ENCODE measurements at places on chromosomes 12 and 14.

GRCh38 chr14:20503898-20504297 lies 1.4 kb upstream of the RNASE10 start:
- no peak for DNase-seq

DNA sequence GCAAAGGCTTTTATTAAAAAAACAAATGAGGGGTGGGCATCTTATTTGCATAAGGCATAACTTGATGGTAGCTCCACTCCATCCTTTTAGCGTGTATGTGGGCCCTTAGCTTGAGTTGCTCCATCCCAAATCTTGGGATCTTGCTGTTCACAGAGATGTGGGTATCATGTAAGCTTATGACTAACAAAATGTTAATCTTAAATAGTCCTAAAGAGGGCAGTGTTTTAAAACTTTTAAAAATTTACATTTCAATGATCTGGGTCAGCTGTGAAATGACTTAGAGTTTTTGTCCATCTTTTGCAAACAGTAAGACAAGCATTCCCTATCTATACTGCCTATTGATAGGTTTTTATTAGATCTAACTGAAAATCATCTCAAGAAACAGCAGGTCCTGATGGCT lies 86.0 kb downstream of the SLCO1A2 start:
- DNase-seq = no peak

DNA sequence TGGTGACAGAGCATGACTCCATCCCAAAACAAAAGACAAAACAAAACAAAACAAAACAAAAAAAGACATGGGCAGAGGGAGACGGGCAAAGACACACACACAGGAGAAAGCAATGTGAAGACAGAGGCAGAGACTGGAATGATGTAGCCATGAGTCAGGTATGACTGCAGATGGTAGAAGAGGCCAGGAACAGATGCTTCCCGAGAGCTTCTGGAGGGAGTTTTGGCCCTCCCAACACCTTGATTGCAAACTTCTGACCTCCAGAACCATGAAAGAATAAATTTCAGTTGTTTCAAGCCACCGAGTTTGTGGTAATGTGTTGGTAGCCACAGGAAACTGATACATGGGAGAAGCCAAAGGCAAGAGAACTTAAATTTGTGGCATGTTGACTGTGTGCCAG lies 27.1 kb downstream of the VWF start:
- DNase-seq = no peak

- no peak for DNase-seq
These were observed 74.7 kb downstream of the DBX2 start for GRCh38 chr12:44976246-44976645.

DNA sequence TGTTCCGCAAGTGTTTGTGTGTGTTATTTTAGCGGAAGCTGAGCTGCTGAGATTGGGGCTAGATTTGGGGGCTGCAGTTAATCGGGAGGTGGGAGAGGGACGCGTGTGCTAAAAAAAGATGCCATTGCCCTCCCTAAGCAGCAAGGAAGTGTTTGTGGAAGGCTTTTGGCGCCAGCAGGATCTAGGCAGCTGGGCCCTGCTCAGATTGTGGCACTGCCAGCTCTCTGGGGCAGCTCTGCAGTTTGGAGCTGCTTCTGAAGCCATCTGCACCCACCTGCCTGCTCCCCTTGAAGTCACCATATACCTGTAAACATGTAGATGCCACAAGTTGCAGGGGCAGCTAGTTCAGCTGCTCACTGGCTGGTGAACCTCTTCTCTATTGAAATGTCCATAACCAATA lies 28.8 kb downstream of the TPCN1 start:
- no peak for DNase-seq

GRCh38 chr12:96698965-96699364 lies 208.1 kb upstream of the NEDD1 start:
- no peak for DNase-seq

DNA sequence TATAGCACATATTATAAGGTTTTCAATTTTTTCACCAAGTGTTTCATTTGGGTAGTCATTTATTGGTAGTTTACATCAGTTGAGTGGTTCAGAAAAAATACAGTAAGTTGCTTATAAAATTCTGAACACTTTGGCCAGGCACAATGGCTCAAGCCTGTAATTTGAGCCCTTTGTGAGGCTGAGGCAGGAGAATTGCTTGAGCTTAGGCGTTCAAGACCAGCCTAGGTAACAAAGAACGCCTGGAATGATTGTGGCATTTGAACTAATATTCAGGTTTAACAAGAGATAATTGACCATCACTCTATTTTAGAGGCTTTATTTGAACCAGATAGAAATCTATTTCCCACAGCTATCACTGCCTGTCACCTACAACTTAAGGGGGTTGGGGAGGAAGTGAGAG lies 22.7 kb downstream of the HIF1A start:
- DNase-seq = no peak

- DNase-seq = no peak
These were observed 17.4 kb downstream of the FOXN3 start for GRCh38 chr14:89399594-89400068.

DNA sequence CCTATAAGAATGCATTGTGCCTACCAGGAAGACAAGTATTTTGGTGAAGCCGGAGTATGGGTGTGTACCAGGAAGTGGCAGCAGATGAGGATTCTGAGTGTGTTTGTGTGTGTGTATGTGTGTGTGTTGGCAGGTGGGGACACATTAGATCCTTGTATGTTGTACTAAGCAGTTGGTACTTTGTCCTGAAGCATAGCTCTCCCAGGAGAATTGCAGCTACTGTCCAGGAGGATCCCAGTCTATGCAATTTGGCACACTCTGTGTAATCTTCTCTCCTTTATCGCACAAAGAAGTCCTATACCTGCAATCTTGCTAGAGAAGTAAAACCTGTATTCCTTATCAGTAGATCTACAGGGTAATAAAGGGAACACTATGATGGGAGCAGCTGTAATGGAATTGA lies 276.5 kb downstream of the PAWR start:
- no peak for DNase-seq

DNA sequence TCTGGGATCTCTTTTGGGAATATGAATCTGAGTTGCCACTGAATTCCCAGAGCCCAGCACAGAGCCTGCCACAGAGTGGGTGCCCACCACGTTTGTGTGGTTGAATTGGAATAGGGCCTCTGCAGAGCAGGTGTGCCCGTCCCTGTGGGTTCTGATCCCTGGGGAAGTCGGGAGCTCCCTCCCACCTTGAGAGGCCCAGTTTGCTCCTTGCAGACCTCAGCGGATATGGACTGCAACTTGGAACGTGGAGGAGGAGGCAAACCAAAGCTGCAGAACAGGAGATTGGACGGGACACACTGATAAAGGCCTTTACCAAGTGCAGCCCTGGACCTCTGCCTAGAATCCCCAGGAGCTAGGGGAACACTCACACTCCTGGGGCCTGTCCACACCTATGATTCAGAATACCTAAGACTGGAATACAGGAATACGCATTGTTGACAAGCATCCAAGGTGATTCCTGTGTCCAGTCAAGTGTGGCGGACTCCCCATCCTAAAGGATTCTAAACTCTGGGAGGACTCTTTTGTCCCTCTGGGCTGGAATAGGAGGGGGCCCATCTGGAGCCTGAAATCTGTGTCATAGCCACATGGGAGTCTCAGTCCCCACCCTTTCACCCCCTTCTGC lies 2.4 kb downstream of the KRT76 start:
- DNase-seq = no peak

GRCh38 chr14:95282354-95282985 lies 37.2 kb downstream of the CLMN start:
- no peak for DNase-seq

DNA sequence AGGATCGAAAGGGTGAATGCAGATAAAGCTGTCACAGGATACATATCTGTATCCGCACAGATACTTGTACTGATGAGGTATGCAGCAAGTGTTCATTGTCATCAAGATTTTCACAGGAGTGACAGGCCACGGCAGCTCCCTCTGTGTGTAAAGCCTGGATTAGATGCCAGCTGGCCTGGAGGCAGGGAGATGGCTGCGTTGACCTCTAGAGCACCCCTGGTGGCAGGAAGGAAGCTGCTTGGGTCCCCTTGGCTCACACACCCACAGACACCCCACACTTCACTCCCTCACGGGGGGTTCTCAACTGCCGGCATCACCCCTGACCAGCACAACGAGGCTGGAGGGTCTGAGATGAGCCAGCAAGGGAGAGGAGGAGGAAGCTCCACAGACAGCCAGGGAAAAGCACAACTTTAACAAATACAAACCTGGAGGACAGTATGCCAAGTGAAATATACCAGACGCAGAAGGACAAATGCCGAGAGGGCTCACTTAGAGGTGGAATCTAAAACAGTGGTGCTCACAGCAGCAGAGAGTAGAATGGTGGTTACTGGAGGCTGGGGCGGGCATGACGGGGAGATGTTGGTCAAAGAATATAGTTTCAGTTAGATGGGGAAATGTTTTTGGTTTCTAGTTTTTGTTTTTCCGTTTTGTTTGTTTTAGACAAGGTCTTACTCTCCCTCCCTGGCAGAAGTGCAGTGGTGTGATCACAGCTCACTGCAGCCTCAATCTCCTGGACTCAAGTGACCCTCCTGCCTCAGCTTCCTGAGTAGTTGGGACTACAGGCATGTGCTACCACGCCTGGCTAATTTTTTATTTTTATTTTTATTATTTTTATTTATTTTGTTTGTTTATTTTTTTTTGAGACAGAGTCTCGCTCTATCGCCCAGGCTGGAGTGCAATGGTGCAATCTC lies 45.7 kb downstream of the TEAD4 start:
- no peak for DNase-seq

GRCh38 chr12:115468087-115468510 lies 784.1 kb upstream of the TBX3 start:
- DNase-seq = no peak

- DNase-seq = no peak
These were observed 43.7 kb upstream of the CNTN1 start for GRCh38 chr12:40648519-40648918.

DNA sequence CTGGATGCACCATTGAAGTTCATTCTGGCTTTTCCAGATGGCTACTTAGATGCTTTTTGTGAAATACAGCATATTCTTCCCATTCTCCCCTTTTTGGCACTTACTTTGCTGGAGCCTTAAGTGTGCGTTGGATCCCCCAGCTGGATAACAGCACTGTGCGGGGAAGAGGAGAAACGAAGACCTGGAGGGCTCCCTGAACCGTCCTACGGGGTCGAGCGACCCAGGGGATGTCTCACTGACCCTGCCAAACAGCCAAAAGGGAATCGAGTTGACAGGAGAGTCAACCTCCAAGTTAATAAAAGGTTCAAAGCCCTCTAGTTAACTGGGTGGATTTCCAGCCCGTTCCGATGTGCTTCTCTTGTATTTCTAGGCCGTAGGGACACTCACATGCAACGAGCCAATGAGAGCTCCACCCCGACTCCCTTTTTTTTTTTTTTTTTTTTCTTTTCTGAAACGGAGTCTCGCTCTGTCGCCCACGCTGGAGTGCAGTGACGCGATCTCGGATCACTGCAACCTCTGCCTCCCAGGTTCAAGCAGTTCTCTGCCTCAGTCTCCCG lies 1.0 kb upstream of the CAMKK2 start:
- DNase-seq = no peak

GRCh38 chr12:89676930-89677329 lies 31.7 kb downstream of the ATP2B1 start:
- no peak for DNase-seq

- no peak for DNase-seq
These were observed 123.0 kb downstream of the PHETA1 start for GRCh38 chr12:111245701-111246476.

DNA sequence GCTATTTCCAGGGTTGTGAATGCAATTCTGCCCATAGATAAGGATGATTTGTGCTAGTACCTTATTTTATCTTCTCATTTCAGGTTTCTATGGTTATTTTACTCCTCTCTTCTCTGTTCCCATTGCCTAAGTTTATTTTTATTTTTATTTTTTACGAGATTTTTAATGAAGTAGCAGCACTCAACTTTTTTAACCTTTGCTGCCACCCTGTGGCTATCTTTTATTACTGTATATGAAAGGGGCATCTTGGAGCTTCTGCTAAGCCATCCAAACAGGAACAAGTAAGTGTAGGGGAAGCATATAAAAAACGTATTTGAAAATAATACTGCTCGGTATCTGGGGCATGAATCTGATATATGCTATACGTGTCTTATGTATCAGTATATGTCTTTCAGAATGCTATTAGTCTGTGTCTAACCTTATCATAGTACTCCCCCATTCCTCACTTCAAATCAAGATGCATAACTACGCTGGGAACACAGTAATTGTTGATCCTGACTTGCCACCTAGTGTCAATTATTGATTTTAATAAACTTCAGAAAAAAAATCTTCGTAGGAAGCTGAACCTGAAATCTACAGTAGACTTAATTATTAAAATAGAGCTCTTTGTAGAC lies 60.3 kb downstream of the KLRG1 start:
- DNase-seq = no peak

DNA sequence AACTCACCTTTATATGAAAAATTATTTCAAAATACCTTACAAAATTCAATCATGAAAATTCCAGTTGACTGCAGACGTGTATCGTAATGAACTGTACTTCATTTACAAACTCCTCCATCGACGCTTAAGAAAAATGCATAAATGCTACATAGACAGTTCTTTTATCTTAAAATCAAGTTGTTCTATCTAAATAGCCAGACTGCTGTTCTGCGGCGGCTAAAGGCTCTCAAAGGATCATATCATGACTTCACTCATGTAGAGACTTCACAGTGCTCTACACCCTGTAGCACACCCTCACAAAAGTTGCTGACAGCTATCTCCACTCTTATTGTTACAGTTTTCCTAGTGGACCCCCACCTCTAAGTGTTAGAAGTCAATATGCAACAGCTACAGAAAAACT lies 5.2 kb downstream of the KRAS start:
- no peak for DNase-seq

GRCh38 chr12:10386857-10387256 lies 3.0 kb downstream of the KLRK1 start:
- no peak for DNase-seq

DNA sequence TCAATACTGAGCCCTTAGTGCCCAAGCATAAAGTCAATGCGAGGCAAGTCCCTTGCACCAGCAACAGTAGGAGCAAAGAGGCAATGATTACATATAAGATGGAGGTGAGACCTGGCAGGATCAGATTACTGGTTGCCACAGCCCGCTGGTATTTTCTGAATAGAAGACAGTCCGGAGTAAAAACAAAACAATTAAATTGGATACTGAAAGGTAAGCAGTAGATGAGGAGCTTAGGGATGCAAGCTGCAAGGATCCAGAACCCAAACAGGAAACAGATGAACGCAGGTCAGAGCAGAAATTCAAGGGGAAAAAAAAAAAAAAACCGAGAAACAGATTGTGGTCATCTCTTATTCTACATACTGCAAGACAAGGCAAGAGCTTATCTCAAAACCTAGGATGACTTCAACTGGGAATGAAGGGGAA lies 119.6 kb downstream of the MED13L start:
- no peak for DNase-seq

- DNase-seq = no peak
These were observed 2.6 kb downstream of the SOAT2 start for GRCh38 chr12:53105712-53106439.
